Right lung (tissue), 10 donors: ENCODE measurements at places on chromosomes 12 and 14. TPM values are rescaled to one million over a fixed set of nuclear protein-coding genes. Genes with fewer than 3 reads are reported as not detected.

DNA sequence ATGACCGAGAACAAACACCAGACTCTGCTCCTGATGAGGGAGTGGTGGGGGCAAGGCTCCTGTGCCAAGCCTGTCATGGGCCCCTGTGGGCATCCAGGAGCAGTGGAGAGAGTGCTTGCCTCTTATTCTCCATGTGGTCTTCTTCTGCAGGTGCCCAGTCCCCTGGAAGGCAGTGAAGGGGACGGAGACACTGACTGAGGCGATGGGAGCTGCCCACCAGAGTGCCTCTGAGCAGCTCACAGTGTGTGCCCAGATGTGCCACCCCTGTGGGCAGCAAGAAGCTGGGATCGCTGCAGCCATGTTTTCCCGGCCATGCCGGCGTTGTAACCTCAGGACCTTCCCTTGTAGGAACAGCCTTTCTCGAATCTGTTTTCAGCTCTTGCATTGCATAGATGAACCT, 6.4 kb upstream of the EP400 start:
- no peak for DNase-seq

- no peak for DNase-seq
These were observed 16.4 kb downstream of the OTUB2 start for GRCh38 chr14:94042433-94043091.

DNA sequence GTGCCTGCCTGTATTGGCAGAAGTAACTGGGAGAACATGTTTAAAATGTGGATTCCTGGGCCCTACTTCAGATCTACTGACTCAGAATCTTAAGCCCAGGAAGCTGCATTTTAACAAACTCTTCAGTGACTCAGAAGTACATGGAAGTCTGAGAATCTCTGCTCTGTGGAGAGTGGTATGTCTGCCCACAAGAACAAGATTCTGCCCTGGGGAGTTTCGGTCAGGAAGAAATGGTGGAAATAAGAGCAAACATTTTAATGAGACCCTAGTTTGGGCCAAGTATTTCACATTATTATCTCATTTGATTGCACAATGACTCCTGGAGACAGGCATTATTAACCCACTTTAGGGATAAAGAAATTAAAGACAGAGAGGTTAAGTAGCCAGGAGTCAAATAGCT, 8.2 kb downstream of the ALDH1L2 start:
- DNase-seq, result peak; percentile 32

GRCh38 chr14:65255029-65255545, 152.8 kb upstream of the MAX start:
- DNase-seq, result no peak

GRCh38 chr14:65783576-65783975, 371.0 kb downstream of the FUT8 start:
- DNase-seq, result no peak

- DNase-seq, result no peak
These were observed 21.3 kb downstream of the YBX3 start for GRCh38 chr12:10701843-10702242.

- DNase-seq, result no peak
These were observed 35.9 kb upstream of the WNK1 start for GRCh38 chr12:716506-716905.

DNA sequence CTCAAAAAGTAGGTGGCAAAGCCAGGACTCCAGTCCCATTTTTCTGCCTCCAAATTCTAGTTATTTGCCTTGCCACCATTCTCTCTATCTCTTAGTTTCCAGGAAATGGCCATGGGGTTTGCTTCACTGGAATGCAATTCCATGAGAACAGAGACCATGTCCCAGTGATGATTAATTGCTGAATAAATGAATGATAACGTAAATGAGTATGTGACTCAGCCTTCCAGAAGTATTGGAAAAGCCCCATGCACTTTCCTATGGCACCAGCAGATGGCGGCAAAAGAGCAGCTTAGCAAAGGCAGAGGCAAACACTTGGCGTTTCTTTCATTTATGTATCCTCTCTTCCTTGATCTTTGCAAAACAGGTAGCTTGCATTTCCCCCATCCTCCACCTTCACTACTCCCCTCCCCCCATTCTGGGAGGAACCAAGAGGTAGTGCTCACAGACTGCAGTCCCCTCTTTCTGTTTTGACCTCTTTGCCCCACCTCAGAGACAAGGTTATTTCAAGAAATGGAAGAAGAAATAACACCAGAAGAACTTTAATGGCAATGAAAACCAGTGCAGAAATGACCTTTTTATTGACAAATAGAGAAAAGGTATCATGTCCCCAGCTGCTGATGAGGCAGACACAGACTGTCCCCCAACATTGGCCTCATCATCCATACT, 21.3 kb downstream of the TBX3 start:
- DNase-seq, result peak; percentile 66

DNA sequence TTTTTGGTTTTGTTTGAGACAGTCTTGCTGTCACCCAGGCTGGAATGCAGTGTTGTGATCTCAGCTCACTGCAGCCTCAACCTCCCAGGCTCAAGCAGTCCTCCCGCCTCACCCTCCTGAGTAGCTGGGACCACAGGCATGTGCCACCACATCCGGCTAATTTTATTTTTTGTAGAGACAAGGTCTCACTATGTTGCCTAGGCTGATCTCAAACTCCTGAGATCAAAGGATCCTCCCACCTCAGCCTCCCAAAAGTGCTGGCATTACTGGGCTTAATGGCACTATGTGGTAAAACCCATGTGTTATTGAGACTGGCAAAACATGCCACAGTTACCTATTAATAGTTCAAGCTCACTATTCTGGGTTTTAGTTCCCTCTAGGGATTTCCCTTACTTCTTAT, 51.2 kb upstream of the KCNH3 start:
- no peak for DNase-seq

DNA sequence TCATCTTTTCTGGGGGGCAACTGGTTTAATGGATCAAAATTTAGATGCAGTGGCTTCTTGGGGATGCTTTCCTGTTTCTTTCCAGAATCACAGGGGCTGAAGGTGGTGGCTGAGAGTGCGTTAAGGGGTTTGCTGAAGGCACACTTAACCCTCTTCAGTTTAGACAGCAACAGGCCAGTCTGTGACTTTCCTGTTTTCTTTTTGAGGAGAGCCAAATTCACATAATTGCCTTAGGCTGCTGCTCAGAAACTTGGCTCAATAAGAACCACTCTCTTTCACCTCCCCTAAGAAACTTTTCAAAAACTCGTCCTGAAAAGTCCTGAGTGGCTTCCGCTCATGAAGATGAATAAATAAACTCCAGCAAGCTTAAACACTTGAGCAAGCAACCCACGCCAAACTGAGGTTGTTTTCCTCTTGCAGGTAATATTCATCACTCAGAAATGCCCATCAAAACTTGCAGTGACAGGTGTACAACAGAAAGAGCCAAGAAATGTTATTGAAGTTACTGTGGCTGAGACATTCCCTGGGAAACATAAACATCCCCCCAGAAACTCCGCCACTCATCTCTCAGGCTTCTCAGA, 510.4 kb downstream of the TMEM132D start:
- peak; percentile 1 for DNase-seq

- no peak for DNase-seq
These were observed 27.8 kb upstream of the PNMA1 start for GRCh38 chr14:73741876-73742519.

CCDC196 gene
- polyA plus RNA-seq, result not detected

FAIM2 gene
- polyA plus RNA-seq, result 0.14 TPM

ETFRF1 gene
- 23.5 TPM for polyA plus RNA-seq

GPR132 gene
- 1.1 TPM for polyA plus RNA-seq

SERPINA3 gene
- polyA plus RNA-seq, result 1.0 TPM

TAS2R43 gene
- polyA plus RNA-seq, result 1.0 TPM
